Chondrocyte (in vitro differentiated cells): ENCODE measurements at places on chromosomes 12 and 14. TPM values are rescaled to one million over a fixed set of nuclear protein-coding genes. Genes with fewer than 3 reads are reported as not detected.

Gene GAS2L3
- total RNA-seq, result 3.6 to 6.3 TPM (median 5.6 TPM) in 3 replicates

DNA sequence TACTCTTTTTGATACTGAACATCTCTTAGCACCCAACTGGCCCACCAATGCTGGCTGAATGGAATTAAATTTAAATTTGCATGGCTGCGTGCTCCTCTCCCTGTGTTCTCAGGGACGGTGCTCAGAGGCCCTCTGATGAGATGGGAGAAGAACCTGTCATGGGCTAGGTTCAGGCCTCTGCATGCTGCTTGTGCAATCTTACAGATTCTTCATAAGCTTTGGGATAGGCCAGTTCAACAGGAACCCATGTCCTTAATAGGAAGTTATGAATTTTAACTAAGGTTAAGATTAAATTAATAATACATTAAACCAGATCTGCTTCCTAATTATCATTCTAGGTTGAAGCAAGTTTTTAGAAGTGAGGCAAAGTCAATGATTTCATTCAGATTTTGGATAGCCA, 119.7 kb upstream of the LRIG3 start:
- H3K4me1 ChIP-seq, result peaks cover 69% of the 10 kb centered on the region
- H3K4me3 ChIP-seq, result no peak overlapping the region
- no peak for DNase-seq
- H3K27ac ChIP-seq, result peak overlapping the region; percentile 91

DNA sequence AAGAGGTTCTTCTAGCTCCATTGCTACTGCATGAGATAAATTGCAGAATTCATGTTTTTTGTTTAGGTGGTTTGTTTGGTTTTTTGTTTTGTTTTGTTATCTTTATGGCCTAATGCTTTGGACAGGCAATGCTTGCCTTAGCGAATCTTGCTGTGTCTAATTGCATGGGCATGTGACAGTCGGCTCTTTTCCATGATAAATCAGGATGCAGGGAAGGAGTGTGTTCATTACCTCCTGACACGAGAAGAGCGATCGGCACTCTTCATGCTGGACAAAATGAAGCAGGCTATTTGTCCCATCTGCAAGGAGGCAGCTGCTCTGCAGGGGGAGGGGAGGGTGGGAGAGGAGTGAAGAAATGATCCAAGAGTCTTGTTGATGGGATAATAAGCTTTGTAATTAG, 6.5 kb downstream of the CCDC60 start:
- H3K4me1 ChIP-seq, result no peaks in the 10 kb centered on the region
- DNase-seq, result no peak
- no peaks in the 10 kb centered on the region for H3K36me3 ChIP-seq
- H3K4me3 ChIP-seq, result no peak overlapping the region
- no peak overlapping the region for H3K27ac ChIP-seq

Gene TCTN2
- total RNA-seq, result 8.6 to 16.1 TPM (median 9.1 TPM) in 3 replicates

- no peak overlapping the region for H3K27ac ChIP-seq
- no peaks in the 10 kb centered on the region for H3K4me1 ChIP-seq
- H3K27me3 ChIP-seq, result peaks cover 4% of the 10 kb centered on the region
- no peak for DNase-seq
These were observed 28.3 kb upstream of the SLC5A8 start for GRCh38 chr12:101238306-101238705.

DNA sequence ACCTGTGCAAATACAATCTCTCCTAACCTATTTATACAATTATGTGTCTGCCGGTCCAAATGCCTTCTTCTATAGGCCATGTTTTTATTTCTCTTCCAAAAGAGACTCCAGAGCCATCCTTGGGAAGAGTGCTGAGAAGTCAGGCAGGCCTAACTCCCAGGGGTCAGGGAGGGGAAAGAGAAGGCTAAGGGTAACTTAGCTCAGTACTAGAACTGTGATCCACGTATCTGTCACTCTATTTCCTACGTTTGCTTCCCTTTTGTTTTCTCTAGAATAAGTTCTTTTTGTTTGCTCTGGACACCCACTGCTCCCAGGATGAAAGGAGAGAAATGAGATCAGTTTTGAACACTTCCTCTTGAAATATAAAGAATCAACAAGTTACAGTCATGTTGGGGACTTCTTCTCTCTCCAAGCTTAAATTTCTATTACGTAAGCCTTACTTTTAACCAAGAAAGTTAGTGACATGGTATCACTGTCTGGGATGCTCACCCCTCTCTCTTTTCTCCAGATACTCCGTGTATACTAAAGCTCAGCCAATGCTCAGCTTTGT, 79.2 kb downstream of the DAD1 start:
- H3K36me3 ChIP-seq, result no peaks in the 10 kb centered on the region
- peak overlapping the region; percentile 85 for H3K27ac ChIP-seq
- no peaks in the 10 kb centered on the region for H3K27me3 ChIP-seq
